ENCODE measurements at places on chromosomes 6 and 20. TPM values are rescaled to one million over a fixed set of nuclear protein-coding genes. Genes with fewer than 3 reads are reported as not detected.

DNA sequence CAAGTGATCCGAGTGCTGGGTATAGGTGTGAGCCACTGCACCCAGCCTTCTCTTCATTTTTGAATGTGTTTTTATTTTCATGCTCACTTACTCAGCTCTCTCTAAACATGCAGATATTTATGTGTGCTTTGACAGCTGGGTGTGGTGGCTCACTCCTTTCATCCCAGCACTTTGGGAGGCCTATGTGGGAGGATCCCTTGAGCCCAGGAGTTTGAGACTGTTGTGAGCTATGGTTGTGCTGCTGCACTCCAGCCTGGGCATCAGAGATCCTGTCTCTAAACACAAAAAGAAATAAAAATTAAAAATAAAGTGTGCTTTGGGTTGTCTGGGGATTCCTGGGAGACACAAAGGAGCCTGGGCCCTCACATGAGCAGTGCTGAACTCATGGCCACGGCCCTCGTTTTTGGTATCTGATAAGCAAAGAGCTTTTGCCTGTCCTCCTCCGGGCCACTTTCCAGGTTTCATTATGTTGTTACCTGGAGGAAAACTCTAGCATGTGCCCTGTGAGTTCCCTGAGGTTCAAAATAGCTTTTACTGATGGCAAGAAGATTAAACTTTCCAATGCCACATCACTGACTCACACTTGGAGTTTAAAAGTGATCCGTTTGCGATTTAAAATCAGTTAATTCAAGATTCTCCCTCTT lies 78.5 kb downstream of the CD164 start:
- no peak for DNase-seq

DNA sequence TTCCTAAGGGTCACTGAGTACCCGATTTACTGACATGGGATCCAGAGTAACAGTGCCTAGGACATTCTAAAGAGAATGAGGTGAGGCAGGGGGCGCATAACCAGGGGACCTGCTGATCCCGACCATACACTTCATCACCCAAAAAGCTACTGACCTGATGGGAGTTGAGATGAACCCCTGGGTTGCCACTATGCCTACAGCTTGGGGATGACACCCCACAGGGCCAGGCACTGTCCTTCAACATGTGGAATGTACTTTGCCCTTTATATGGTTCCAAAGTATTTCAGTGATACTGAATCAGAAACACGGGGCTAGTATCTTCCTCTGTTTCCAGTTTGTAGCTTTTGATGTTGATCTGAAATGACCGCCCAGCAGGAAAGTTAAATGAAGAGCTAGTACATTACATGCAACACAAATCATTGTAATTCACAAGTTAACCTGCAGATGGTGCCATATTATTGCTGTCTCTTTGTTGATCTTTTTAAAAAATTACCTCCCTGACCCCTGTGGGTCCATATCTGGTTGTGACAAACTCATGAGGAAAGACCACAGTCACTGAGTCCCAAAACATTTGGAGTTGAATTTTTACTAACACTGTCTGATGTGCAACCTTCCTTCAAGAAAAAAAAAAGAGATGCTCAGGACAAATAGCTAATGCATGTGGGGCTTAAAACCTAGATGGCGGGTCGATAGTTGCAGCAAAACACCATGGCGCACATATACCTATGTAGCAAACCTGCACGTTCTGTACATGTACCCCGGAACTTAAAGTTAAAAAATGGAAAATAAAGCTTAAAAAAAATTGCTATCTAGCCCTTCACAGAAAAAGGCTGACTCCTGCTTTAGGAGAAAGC lies 42.7 kb upstream of the GCNT2 start:
- no peak for DNase-seq

- no peak for DNase-seq
Measured at GRCh38 chr6:149060300-149060984, 257.1 kb upstream of the TAB2 start.

BMP2 gene
- total RNA-seq, result 8.3 TPM

PDE10A gene
- total RNA-seq, result 20.8 TPM

EYS gene
- total RNA-seq, result not detected

GRCh38 chr6:84086545-84087429 lies 53.2 kb downstream of the MRAP2 start:
- no peak for DNase-seq

GRCh38 chr6:15661853-15662325 lies 939 bp downstream of the DTNBP1 start:
- no peak for DNase-seq

- DNase-seq, result no peak
Measured at GRCh38 chr6:159692303-159693127, 526 bp downstream of the SOD2 start.
